ENCODE measurements at places on chromosomes 12 and 14.

GRCh38 chr12:14416658-14417057 lies 51.2 kb downstream of the ATF7IP start:
- peak; percentile 75 for DNase-seq

GRCh38 chr12:31715283-31715825 lies 13.5 kb downstream of the AMN1 start:
- no peak for DNase-seq

GRCh38 chr12:109430244-109430643 lies 46.9 kb downstream of the KCTD10 start:
- DNase-seq = no peak

DNA sequence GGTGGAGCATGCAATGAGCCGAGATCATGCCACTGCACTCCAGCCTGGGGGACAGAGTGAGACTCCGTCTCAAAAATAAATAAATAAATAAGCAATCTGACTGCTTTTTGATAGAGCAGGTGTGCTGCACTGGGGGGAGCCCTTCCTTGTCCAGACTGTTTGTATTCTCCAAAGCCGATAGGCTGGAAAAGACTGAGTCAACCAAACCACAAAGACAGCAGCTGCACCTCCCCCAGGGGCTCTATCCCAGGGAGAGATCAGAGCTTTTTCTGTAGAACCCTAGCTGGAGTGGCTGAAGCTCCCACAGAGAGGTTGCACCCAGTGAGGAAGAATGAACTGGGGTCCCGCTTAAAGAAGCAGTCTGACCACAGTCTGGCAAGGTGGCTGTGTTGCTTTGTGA lies 45.8 kb upstream of the LALBA start:
- no peak for DNase-seq

DNA sequence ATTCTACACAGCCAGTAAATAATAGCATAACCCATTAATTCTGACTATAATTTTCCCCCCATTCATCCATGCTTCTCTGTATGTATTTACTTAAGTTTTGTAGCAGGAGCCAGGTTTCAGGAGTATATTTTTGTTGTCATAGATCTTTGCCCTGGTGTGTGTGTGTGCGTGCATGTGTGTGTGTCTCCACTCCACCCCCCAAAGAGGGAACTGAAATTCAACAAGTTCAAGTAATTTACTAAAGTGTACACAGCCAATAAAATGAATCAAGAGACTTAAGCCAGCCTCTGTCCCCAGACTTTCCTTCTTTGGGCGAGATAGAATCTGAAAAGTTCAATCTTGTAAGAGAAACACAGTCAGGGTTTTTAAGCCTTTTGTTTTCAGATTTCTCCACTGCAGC lies 792.0 kb downstream of the MED13L start:
- no peak for DNase-seq

DNA sequence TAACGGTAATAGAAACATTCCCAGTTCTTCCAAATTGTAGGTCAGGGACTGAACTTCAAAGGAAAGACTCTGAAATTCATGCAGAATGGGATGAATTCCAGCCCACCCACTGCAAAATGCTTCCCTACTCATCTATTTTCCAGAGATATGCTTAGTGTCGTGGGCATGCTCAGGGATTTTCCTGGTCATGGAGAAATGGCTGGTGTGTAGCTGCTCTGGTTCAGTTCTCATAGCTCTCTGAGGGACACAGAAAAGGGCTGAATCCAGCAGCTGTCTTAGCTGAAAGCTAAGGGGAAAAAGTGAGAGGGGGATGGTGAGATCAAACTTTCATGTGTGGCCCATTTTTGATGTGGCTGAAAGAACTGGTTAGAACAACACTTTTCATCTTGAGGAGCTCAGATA lies 72.9 kb upstream of the KRAS start:
- DNase-seq = no peak

DNA sequence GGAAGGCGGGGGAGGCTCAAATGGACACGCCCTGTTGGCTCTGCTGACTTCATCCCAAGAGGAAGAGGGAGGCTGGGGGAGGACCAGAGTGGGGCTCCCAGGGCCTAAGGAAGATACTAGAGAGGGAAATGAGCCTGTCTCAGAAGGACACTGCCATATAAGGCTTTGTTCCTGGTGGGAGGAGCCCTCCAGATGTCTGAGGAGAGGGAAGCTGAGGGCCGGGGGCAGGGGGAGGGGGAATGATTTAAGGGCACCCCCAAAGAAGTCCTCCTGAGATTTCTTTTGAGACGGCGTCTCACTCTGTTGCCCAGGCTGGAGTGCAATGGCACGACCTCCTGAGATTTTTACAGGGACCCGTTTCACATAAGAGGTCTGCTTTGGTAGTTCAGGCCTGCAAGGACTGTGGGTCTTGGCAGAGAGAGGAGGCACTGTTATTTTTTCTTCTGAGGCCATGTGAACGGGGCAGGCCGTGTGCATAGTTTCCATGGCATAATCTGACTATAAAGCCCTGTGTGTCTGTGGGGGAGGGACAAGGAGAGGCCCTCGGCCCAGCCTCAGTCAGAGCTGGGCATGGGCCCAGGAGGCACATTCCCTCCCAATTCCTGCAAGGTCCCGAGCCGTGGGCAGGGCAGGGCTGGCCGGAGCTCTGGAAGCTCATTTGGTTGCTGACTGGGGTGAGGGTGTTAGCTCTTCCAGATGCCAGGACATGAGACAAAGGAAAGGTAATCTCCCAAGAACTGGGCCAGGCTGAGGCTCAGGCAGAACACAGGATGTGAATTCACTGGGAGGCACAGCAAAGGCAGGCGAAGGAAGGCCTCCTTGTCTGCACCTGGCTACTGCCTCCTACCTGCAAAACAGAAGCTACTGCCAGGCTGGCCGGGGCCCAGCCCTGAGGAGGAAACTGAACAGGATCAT lies 22.2 kb upstream of the PLEKHG3 start:
- DNase-seq = no peak

- DNase-seq = no peak
These were observed 274.9 kb upstream of the NOVA1 start for GRCh38 chr14:26872515-26873361.

DNA sequence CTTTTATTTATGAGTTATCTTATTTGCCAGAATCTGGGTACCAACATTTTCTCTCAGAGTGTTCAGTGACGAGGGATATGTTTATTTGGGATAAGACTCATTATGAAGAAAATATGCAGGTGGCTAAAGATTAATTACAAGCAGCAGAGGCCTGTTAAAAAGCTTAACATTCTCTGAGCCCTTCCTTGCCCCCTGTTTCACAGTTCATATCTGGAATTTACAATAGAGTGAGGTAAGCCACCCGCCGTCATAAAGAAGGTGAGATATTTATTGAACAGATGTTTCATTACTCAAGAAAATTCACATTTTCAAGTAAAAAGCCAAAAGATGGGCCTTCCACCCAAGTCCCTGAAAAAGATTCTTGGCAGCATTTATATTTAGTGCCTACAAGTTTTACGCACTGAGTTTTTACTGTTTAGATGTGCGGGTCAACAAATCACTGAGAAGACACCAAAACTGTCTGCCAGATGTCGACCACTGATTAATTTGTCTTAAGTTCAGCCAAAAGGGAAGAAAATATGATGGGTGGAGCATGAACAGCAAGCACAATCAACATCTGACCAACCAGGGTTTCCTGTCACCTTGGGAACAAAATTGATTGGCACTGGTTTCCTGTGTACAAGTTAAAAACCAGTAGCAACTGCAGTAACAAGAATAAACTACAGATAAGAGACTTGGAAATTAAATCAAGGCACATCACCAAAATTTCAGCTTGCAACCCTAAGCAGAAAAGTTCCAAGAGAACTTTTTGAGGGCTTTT lies 85.5 kb upstream of the PTPRB start:
- no peak for DNase-seq

- no peak for DNase-seq
These were observed 129.7 kb upstream of the TMPO start for GRCh38 chr12:98385641-98386040.

- DNase-seq = no peak
These were observed at the start of gene MAP1LC3B2 for GRCh38 chr12:116559162-116559935. TSS of gene MAP1LC3B2 (plus strand) at chr12:116559381. CDS start at chr12:116575943, 16,562 bp downstream.

GRCh38 chr12:43880547-43880946 lies 44.7 kb downstream of the TMEM117 start:
- no peak for DNase-seq

DNA sequence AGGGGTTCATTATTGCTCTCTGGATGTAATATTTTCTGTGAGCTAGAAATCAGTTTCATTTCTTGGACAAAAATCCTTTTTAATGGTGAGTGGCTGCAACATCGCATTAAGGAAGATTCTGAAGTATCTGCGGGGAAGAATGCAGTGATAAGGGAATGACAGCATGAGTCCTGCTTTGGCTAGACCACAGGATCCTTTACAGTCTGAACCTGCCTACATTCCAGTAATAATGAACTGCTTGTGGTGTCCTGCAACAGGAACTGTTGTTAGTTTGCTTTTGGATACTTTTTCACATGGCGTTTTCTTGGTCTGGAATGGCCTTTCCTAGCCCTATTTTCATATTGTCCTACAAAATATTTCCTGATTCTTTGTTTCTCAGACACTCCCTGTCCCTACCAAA lies 15.7 kb downstream of the MDM2 start:
- DNase-seq = no peak

Data from brain pericyte (primary cell).